ENCODE measurements at places on chromosomes 12 and 14.

DNA sequence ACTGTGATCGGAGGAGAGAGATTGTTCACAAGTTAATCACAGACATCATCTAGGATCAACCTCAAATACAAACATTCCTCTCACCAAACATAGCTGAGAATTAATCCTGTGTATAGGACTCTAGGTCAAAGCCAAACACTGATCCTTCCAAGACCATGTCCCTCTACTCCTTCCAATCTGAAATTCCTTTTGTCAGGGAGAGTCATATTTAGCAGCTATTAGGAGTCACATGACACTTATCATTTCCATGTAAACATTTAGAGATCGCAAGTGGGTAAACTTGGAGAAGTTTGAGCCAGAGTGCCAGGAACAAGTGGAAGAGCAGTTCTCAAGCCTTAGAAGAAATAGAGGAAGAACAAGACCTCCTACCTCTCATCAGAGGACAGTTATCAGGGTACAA, 13.5 kb downstream of the OR2AP1 start:
- DNase-seq, result no peak

- no peak for DNase-seq
Observed at GRCh38 chr12:15806826-15807225, 17.6 kb upstream of the EPS8 start.

DNA sequence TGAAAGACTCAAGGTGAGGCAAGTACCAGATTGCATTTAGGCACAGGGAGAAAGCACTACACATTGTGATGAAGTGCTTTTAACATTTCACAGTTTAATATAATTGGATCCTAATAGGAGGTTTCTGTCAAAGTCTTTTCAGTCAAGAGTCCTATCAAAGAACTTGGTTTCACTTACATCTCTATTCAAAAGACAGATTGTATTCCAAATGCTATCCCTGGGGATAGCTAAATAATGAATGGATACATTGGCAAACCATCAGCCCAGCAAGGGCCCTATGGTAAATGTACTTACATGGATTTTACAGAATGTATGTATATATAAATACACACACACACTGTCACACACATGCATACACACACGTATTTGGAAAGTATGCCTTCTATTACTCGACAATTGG, 655.5 kb upstream of the FLRT2 start:
- no peak for DNase-seq

GRCh38 chr12:2049604-2050540, 2.9 kb upstream of the CACNA1C start:
- DNase-seq, result no peak

- no peak for DNase-seq
Observed at GRCh38 chr14:59688224-59689170, 111.9 kb upstream of the CCDC175 start.

DNA sequence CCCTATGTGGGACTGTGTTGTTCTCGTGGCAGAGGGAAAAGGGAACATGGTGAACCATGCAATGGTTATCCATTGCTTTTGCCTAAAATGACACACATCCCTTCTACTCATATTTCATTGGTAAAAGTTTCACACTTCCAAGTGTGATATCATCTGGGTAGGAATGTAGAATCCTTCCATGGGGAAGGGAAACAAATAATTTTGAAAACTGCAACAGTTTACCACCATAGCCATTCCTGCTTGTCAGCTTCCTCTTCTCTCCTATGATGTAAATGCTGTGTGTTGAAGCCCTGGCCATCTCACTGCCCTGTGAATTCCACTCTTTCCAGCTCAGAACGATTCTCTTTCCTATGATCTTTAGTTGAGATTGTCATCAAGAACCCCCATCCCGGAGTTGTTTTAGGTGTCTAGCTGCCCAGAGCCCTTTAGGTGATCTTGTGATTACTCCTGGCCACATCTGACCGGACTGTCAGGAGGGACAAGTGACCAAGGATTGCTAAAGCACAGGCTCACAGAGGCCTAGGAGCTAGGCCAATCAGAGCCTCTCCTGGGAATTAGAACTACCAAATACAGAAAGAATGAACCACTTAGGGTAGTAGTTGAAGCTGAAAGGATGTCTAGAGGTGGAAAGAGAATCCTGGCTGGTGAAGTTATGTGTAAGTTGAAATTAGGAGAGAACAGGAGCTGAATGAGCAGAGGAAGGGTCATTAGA, 84.6 kb downstream of the VCPKMT start:
- no peak for DNase-seq

GRCh38 chr12:113211160-113211559, 10.1 kb upstream of the TPCN1 start:
- DNase-seq, result no peak

GRCh38 chr12:6416596-6416995, 28.2 kb upstream of the CD27 start:
- no peak for DNase-seq

Data from stimulated activated CD4-positive, alpha-beta T cell treated with anti-CD3 and anti-CD28 coated beads, TNF-alpha, amount 100 ng/mL, for 1 hour (primary cell).